Stimulated activated CD8-positive, alpha-beta memory T cell treated with anti-CD3 and anti-CD28 coated beads, Interleukin-4, amount 100 ng/mL, for 1 hour (primary cell): ENCODE measurements at places on chromosomes 16 and 17.

DNA sequence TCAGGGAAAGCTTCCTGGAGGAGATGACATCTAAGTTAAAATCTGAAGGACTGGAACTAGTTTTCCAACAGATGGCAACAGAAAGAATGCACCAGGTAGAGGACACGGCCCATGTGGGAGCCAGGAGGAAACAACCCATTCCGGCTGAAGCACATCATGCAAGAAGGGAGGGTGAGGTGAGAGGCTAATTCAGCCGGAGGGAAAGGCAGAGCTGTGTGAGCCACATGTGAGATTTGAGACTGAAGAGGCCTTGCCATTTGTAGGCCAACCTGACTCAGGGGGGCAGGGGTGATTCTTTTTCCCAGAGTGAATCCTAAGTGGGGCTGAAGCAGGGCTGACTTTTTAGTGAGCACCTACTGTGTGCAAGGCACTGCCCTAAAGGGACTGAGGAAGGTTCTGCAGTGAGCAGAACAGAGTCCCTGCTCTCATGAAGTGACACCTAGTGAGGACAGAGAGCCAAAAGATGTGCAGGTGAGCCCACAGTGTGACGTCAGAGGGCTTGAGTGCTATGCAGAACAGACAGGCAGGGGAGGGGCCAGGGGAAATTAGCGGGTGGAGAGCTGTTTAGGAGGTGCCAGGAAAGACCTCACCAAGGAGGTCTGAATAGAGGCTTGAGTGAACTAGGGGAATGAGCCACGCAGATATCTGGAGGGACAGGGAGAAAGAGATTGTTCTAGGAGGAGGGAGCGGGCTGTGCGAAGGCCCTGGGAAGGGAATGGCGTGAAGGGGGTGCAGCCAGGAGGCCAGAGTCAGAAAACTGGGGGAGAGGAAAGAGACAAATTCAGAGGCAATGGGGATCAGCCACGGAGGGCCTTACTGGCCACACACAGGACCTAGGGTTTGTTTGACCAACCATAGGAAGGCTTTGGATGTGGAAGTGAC, 19.8 kb upstream of the IL21R start:
- no peak for DNase-seq

DNA sequence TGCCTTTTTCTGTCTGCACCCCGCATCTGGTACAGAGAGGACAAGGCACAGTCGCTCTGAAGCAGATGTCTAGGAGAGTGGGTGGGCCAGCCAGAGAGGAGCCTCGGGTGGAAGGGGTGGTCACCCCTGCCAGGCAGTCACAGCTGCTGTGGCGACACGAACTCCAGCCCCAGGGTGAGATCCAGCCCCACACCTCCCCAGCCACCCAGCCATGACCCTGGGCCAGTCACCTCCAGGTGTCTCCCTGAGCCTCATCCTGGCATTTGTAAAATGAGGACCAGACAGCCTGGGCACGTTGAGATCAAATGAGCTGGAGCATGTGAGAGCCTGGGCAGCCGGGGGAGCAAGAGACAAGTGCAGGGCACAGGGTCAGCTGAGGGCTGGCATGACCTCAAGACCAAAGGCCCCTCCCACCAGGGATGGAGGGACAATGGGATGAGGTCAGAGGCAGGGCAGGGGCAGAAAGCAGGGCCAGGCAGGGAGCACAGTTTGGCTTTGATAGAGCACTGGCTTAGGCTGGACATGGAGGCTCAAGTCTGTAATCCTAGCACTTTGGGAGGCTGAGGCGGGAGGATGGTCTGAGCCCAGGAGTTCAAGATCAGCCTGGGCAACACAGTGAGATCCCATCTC, 7.7 kb downstream of the ADAM11 start:
- DNase-seq: no peak

DNA sequence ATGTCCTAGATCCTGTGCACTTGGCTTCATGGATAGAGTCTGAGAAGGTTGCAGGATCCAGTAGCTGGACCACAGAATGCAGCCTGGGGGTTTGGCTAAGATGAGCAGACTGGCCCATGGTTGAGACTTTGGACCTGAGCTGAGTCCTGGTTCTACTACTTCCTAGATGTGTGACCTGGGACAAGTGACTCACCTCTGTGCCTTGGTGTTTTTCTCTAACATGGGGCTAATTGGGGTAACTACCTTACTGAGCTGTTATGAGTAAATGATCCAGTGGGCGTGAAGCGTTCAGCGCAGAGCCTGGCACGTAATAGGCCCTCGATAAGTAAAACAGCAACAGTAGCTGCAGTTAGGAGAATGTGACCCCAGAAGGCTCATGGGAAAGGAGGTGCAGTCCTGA, 38.8 kb downstream of the SNX20 start:
- no peak for DNase-seq

- no peak for DNase-seq
Measured at GRCh38 chr17:59427425-59427921, 96.0 kb downstream of the YPEL2 start.

DNA sequence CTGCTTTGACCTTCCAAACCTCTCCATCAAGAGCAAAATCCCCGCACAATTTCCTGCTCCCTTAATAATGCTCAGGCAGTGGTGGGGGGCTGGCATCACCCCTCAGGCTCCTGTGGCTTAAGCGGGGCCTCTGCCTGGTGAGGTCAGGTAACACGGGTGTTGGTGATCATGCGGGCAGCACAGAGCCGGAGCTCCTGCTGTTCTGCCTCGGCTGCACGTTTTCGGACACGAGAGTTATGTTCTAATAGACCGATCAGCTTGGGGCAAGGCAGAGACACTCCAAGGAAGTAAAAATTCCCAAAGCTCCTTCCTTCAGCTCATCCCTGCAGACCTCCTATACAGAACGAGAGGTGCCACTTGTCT, 6.0 kb downstream of the NARF start:
- no peak for DNase-seq

GRCh38 chr17:81524039-81524864, 3.9 kb upstream of the FSCN2 start:
- DNase-seq: no peak

GRCh38 chr17:41012326-41013120, 3.6 kb upstream of the KRTAP3-1 start:
- no peak for DNase-seq

DNA sequence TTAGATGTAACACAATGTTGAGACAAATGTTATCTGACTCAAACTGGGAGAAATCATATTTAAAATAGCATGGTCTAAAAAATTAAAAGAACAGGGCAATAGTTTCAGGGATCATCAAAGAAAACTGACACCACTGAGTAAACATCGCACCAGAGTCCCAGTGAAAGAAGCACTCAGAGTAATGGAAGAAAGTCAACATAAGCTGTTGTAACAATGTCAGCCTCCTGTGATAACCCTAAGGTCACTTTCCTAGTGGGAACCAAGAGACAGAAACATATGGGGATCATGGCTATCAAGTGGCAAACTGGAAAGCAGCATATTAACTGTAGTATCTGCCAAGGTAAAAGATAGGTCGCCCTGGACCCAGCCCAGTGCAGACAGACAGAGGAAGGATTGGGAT, 160.8 kb downstream of the CA10 start:
- DNase-seq: no peak

GRCh38 chr17:58120195-58120822, 27.9 kb upstream of the OR4D1 start:
- DNase-seq: no peak

- no peak for DNase-seq
Measured at GRCh38 chr16:3879258-3879886, 1.1 kb downstream of the CREBBP start.

GRCh38 chr17:35314415-35315216, 58.8 kb downstream of the SLFN11 start:
- no peak for DNase-seq

DNA sequence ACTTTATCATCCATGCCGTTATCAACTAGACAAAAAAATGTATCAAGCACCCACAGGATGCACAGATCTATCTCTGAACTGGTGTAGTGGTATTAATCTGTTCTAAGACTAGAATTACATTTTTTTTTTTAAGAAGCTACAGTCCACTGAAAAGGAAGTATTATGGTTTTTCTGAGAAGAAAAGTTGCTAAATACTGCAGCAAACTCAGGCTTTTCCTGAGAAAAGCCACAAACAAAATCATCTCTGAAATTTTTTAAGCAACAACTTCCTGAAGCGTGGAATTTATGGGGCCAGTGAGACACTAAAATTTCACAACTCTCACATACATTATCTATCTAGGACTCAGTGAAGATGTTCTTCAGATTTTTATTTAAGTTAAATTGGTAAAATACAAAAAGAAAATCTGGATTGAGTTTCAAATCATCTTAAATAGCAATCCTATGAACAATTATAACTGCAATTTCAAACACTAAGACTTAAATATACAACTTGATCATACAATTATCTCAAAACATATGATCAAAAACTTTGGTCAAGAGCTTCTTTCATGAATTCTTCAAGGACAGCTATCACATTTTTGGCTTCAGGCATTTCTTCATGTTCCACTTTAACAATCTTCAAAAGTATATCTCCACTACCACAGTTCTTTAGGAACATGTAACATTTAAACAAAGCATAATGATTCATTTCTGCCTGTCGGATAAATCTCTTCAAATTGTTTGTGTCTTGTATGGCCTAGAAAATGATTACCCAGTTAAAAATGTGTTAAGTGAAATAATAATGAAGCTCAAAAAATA, 10.5 kb downstream of the C17orf75 start:
- DNase-seq: no peak

GRCh38 chr16:82783933-82784572, 157.3 kb downstream of the CDH13 start:
- DNase-seq: no peak

- DNase-seq: no peak
Measured at GRCh38 chr17:30372755-30373154, 6.0 kb upstream of the CPD start.

- no peak for DNase-seq
Measured at GRCh38 chr17:66531851-66532295, 229.5 kb downstream of the PRKCA start.

- DNase-seq: no peak
Measured at GRCh38 chr17:38460082-38460715, 31.9 kb downstream of the ARHGAP23 start.

DNA sequence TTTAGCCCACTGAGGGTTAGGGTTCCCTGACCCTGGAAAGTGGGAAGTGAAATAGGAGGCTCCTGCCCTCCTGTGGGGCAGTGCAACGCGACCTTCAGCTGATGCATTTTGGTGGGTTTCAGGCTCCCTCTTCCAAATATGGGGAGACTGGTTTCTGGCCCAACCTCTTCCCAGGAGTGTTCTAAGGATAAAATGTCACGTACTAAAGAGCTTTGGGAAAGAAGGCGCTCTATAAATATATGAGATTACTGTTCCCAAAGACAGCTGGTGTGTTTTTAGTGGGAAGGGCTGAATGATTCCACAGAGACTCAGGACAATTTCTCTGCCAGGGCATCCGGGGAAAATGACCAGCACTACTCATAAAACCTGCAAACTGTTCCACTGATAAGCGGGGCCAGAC, 9.8 kb downstream of the SLC35B1 start:
- DNase-seq: no peak

- DNase-seq: no peak
Measured at GRCh38 chr16:12637002-12637401, 166.7 kb downstream of the CPPED1 start.

DNA sequence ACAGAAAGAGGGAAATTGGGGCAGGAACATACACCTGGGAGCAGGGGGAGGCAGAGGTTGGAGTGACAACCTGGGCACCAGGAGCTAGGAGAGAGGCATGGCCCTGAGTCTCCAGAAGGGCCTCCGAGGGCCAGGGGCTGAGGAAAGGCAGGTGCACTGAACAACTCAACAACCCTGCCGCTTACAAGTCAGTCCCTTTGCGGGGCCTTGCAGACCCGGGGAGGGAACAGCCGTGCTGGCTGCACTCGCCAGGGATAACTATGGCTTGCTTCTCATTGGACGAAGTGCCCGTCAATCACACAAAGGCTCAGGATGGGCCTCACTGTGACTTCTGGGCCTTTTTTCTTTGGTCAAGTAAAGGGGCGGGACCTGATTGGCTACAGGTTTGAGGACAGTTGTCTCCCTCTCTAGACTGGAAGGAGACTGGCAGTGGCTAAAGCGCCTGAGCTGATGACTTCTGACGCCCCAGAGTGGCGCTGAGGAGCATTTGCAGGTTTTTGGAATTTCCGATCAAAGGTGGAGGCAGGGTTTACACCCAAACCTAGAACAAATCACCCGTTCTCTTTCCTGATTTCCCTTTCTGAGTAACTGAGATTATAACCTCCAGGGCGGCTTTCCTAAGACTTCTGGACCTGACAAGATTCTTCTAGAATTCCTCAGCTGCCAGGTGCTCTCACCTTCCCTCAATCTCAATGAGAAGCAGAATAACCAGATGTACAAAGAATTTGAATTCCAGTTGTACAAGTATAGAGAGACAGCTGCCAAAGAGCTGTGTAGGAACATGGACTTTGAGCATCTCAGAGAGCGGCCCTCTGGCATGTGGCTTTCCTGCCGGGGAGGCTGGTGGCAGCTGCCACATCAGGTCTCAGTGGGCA, 27.6 kb upstream of the ST6GALNAC2 start:
- no peak for DNase-seq
